ENCODE measurements at places on chromosomes 3 and 15. TPM values are rescaled to one million over a fixed set of nuclear protein-coding genes. Genes with fewer than 3 reads are reported as not detected.

GRCh38 chr15:57472861-57473260 is 96.6 kb downstream of the CGNL1 start:
- no peak for DNase-seq

DNA sequence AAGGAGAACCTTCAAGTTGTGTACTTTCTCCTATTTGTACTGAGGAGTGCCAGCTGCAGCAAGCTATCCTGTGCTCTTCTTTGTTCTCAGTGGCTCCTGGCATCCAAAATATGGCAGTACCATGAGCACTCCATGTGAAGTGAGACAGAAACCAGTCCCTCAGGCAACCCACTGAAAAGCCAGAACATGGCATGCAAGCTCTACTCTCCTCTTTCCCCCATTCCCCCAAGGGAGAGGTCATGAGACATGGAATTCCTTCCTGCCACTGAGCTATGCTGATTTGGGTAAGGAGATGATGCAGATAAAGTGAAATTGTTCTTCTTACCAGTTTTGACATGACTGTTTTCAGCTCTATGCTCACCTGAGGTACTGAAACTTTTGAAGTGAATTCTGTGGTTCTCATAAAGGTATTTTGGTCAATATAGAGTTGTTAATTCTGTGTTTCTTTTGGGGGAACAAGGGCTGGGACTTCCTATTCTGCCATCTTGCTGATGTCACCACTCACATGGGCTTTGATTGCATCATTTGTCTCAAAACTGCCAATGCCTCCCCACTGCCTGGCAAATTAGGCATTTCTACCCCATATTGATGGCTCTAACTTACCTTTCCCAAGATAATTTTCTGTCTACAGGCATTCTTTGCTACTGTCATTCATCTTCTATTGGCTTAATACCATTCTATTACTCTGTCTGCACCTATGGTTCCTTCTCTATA is 22.8 kb upstream of the CEP152 start:
- no peak for DNase-seq

- no peak for DNase-seq
These were observed 211.4 kb upstream of the ROPN1 start for GRCh38 chr3:124203292-124203691.

GRCh38 chr3:41467481-41467880 is 268.2 kb downstream of the CTNNB1 start:
- DNase-seq, result no peak

- DNase-seq, result no peak
These were observed 40.0 kb downstream of the ASB7 start for GRCh38 chr15:100642213-100642949.

GRCh38 chr15:68972201-68973065 is 42.1 kb upstream of the NOX5 start:
- DNase-seq, result no peak

Gene CPNE9
- 0.20 TPM for total RNA-seq

Gene KCNMB3
- 6.9 TPM for total RNA-seq

All from activated B cell treated with CpG ODN at 0.5 μM for 24 hours (primary cell).